Kidney glomerular epithelial cell (primary cell): ENCODE measurements at places on chromosomes 2 and 18.

DNA sequence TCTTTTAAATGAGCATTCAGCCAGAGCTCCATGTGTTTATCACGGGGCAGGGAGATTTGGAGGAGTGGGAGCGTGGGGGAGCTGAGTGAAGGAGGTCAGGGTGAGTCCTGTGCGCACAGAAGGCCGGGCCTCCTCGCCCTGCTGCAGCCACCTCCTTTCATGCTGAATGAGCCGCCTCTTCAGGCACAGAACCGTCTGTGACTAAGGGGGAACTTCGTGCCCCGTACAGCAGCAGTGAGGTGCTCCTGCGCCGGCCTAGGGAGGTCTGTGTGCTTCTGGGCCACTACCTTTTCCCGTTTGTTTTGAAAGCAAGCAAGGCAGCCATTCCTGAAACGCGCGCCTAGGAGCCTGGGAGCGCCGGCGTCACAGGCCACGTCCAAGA lies 27.1 kb upstream of the ZNF516 start:
- DNase-seq = peak; percentile 33

DNA sequence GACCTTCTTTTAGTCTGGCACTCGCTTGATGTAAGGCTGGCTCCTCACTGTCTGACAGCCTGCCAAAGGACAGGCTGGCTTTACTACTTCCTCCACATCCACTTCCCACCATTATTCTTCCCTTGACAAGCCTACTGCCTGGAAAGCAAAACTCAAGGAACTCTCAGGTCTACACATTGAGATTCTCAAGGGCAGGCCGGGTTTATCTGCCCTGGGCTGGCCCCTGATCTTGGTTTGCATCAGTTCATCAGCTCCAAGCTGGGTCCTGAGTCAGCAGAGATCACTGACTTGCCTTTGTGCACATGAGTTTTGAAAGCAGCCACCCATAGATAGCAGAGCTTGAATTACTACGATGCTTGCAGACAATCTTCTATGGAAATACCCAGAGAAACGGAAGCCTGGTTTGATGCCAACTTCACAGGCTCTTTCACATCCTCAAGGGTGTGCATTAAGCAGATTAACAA lies 53.9 kb downstream of the KCTD18 start:
- peak; percentile 62 for DNase-seq

DNA sequence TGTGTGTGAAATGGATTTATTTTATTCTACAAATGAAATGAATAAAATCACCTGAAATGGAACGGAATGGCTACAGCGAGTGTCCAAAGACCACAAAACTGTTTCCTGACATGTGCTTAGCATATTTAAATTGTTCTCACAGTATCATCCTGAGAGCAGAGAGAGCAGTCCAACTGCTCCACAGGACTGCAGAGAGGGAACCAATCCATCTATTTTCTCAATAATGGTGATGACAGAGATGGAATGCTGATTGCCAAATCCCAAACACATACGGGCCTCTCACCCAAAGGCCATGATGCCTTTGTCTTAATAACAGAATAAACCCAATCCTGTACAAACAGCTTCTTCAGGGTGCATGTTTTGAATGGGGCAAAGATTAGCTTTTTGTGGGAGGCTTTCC lies 41.1 kb downstream of the STAT1 start:
- no peak for DNase-seq

DNA sequence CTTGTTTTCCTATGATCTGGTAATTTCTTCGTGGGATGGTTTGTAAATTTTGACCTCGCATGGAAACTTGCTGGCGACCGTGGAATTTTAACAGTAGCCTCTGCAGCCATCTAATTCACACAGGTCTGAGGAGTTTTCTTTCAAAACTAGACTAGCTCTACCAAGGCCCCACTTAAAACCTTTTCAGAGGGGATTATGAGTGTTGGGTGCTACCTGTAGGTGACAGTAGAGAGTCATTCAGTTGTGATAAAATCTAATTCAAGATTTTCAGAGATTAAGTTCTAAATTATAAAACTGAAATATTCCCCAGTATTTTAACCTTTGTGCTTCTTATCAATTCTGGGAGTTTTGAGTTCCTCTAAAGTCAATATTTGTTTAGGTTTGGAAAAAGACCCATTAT lies 31.0 kb downstream of the THSD7B start:
- no peak for DNase-seq

DNA sequence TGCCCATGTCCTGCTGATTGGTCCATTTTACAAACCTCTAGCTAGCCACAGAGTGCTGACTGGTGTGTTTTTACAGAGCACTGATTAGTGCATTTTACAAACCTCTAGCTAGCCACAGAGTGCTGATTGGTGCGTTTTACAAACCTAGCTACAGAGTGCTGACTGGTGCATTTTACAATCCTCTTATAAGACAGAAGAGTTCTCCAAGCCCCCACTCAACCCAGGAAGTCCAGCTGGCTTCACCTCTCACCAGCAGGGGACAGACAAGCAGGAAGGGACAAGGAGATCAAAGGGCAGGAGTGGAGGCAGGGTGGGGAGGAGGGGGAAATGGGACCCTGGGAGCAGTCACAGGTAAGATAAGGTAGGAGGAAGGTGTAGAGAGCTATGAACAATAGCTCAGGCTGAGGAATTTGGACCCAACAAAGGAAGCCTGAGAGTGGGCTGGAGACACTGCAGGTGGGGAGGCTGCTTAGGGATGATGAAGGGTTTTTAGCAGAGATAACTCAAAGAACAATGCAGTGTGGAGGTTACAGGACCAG lies 37.1 kb downstream of the SH2D6 start:
- DNase-seq = no peak

GRCh38 chr2:112805542-112805941 lies 21.2 kb upstream of the IL1A start:
- no peak for DNase-seq

- peak; percentile 75 for DNase-seq
Observed at GRCh38 chr2:158414538-158414937, 42.0 kb downstream of the CCDC148 start.

DNA sequence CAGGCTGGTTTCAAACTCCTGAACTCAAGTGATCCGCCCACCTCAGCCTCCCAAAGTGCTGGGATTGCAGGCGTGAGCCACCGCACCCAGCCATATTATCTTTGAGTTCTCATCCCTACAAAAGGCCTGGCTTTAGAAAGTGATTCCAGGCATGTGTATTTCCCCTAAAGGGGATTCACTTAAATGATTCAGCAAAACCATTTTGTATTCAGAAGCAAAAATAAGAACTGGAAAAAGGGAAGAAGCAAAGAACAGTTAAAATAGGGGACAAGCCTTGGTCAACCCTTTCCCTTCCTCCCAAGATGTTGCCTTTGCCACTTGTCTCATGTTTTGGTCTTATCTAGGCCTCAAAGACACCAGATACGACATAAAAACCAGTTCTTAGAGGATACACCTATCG lies 10.5 kb downstream of the TM4SF20 start:
- no peak for DNase-seq

DNA sequence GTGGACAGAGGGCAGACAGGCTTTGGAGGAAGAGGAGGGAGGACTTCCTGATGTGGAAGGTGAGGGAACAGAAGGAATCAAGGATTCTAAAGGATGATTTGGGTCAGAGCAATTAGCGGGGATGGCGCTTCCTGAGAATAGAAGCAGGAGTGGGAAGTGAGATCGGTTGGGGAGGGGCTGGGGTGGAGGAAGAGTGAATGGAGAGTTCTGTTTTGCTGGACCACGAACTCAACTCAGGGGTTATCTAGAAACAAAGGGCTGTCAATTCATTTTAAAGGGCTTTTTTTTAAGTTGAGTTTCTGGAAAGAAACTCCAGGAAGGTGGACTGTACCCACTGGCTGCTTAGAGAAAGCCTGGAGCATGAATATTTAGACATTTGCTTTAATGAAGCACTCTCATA lies 54.9 kb downstream of the BCL2L11 start:
- DNase-seq = no peak

GRCh38 chr2:196990788-196991461 lies 64.4 kb upstream of the PGAP1 start:
- DNase-seq = no peak

GRCh38 chr2:47724221-47724981 lies 58.5 kb upstream of the MSH6 start:
- DNase-seq = peak; percentile 98

GRCh38 chr2:83567551-83567950 lies 891.5 kb downstream of the SUCLG1 start:
- no peak for DNase-seq
